ENCODE measurements at places on chromosomes 3 and 15.

DNA sequence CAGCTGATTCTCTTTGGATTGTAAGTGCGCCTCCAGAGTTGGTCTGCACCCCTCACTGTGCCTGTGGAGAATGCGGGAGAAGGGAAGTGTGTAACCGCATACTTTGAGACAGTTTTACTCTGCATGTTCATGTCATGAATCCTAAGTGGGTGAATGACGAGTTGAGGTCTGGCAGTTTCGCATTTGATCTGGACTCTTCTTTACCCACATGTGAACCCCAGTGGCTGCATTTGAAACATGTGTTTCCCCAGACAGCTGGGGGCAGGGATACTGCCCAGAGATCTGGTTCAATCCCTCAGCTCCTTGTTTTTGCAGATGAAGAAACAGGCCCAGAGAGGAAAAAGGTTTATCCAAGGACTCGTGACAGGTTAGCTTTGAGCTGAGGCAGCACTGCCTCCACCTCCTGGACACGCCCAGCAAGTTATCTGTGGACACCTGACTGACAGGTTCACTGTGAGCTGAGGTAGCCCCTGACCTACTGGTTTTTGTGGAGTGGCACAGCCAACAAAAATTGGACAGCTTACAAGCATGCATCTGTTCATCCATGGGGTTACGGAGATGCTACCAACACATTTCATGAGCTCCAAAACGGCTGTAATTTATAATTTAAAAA is 207.3 kb downstream of the XXYLT1 start:
- no peak for DNase-seq

- DNase-seq = no peak
These were observed 531.2 kb upstream of the SEMA6D start for GRCh38 chr15:47186075-47186474.

GRCh38 chr3:177278016-177278415 is 80.7 kb upstream of the TBL1XR1 start:
- DNase-seq = no peak

- no peak for DNase-seq
These were observed 27.4 kb upstream of the FURIN start for GRCh38 chr15:90840954-90841353.

DNA sequence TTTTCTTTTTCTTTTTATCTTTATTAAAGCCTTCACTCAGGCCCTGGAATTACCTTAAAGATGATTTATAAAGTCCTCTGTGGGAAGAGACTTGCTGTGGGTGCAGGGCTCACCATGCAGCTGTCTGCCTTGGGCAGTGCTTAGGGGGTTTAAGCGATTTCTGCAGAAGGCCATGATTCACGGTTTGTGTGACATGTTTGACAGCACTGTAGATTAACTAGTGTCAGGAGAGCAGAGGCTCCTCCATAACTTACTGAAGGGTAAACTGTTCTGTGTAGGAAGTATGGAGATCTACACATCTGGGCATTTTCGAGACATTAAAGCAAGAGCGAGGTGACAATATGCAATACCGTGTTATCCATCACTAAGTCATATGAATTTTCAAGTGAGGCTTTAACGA is 137.7 kb downstream of the LRIG1 start:
- no peak for DNase-seq

DNA sequence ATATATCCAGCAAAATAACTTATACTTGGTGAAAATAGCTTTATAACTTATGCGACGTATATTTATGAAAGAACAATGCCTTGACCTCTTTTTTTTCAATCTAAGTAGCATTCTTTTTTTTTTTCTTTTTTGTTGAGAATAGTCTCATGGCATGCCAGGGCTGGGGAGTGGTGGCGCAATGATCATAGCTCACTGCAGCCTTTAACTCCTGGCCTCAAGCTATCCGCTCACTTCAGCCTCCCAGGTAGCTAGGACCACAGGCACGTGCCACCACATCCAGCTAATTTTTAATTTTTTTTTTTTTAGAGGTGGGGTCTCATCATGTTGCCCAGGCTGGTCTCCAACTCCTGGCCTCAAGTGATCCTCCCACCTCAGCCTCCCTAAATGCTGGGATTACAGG is 43.5 kb downstream of the RAB8B start:
- no peak for DNase-seq

DNA sequence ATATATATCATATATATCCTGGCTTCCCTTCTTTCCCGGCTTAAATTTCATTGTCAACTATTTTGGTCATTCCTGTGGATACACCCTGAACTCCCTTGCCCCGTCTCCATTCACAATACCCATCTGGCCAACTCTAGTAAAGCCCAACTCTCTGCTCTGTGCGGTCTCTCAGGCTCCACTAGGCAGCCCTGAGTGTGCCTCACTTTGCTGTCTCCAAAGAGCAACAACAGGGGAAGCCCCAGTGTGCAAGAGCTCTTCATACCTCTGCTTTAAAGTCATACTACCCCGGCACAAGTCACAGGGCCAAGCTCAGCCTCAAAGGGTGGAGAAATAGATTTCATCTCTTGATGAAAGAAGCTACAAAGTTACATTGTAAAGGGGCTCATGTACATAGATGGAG is 18.9 kb upstream of the FEM1B start:
- no peak for DNase-seq

DNA sequence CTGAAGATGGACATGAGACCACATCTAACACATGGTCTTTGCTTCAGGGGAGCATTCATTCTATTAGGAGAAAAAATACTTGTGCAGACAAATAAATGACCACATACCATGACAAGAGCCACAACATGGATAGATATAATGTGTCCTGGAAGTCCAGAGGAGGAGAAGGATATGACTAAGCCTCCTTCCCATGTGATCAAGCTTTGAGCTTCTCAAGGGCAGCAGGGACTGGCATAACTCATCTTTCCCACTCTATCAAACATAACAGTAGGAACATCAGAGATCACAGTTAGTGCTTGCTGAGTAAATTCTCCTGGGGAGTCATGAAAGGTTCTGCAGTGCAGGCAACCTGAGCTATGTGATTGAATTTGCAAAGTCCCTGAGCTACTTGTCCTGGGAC is 86.0 kb upstream of the LPP start:
- peak; percentile 75 for DNase-seq

DNA sequence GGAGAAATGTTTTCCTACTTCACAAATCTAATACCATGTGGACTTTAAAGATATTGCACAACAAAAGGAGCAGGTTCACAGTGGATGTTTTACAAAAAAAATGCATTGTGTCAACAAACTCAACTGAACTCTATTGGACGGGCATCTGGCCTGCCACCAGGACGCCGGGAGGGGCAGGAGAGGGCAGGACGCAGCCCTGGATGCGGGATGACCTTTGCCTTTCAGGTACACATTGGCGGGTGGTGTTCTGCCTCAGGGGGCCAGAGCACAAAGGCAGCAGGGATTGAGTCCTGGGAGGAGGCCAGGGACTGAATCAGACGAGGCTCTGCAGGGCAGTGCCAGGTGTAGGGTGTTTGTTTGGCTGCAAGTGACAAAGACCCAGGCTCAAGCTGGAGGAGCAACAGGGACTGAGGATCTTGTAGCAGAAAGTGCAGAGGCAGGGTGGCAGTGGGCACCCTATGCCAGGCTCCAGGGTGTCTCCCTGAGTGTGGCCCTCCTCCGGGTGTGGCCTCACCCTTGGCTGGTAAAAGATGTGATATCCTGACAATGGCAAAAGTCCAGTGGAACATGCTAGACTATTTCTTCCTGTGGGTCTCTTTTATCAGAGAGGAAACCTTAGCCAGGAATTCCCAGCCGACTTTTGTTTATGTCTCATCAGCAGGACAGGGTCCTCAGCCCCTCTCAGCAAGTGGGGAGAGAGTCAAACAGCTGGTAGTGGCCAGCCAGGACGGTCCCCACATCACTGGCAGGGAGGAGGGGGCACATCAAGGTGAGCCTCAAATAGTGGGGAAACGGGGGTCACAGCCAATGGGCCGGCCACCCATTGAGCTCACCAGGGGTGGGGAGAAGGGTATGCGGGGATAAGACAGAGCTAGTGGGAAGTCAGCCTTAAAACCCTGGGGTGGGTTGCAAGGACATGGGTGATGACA is 29.7 kb upstream of the KLF13 start:
- no peak for DNase-seq

- DNase-seq = no peak
These were observed 529.2 kb downstream of the EPHB1 start for GRCh38 chr3:135324301-135324700.

DNA sequence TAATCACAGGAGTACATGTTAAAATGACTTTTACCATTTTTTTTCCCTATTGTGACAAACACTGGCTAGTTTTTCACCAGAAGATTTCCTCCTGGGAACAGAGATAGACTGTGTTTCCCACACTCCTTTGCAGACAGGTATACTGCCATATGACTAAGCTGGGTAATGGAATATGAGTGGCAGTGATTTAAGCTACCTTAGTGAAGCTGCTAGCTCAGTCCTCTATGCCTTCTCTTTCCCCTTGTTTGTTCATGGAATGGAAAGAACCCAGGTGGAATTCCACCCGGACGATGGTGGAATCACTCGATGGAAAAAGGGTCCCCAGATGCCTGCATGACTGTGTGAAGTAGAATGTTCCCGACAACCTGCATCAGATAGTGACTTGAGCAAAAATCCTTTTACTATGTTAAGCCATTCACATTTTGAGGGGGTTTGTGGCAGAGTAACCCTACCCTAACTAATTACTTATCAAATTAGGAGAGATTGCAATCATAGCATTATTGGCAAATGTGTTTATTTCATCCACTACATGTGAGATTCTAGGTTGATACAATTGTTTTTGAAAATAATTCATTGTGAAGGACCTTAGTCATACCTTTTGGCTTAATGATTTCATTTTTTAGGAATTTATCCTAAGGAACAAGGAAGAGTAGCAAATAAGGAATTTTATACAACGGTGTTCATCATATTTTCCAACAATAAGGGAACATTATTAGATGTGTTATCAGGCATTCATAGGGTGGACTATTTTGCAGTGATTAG is 16.5 kb downstream of the THSD4 start:
- no peak for DNase-seq

DNA sequence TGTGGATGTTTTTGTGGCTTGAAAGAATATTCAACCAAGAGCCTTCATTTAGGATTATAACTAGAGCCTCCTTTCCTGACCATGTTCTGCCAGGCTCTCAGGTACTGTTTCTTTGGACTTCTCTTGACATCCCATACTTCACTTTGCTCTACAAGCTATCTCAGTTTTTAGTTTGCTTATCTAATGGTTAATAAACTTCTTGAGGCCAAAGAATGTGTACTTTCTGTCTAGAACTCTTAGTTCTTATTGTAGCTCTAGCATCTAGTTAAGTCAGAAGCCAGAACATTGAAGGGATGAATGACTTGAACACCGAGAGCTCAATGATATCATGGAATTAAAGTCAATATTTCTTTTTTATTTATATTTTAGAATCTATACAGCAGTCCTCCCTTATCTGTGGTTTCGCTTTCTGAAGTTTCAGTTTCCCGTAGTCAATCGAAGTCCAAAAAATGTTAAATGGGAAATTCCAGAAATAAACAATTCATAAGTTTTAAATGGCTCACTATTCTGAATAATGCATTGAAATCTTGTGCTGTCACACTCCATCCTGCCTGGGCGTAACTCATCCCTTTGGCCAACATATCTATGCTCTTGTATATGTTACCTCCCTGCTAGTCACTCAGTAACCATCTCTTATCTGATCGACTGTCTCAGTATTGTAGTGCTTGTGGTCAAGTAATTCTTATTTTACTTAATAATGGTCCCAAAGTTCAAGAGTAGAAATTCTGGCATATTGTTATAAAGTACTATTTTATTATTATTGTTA is 368.6 kb upstream of the RBMS3 start:
- DNase-seq = no peak

- no peak for DNase-seq
These were observed 42.2 kb upstream of the ZBTB38 start for GRCh38 chr3:141326123-141326522.

- DNase-seq = peak; percentile 82
These were observed 45.5 kb downstream of the PHLDB2 start for GRCh38 chr3:111904376-111905241.

DNA sequence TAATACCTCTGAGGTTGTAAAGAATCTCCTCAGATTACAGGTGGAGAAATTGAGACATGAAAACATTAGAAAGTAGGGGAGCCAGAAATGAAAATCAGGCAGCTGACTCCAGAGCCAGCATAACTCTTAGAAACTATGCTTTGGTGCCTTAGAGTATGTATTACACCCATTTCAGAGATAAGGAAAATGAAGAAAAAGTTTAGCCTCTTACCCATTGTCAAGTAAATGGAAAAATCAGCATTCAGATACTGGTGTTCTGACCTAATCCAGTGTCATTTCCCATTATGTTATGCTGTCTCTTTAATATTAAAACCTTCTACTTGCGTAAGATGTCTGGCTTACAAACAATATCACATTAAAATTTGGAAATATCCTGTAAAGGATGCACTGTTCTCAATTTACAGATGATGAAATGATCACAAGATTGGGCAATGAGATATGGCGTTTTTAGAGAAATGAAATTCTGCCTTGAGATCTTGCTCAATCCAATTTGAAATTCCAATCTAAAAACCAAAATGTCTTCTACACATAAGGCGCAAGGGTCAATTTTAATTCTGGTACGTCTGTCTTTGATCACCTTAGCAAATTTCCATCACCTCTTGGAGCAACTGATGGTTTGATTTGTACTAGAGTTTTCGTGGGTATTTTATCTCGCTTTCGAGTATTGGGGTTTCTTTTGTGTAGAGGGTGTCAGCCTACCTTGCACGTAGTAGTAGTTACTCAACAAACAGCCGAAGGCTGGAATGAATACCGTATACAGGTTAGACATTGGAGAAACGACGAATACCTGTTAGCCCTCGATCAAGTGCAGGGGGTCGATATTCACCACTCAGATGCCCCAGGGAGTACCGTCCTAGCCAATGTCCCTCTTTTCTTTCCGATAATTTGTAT is 902 bp upstream of the ZCWPW2 start:
- peak; percentile 71 for DNase-seq

- no peak for DNase-seq
These were observed 68.6 kb upstream of the CCDC39 start for GRCh38 chr3:180747805-180748361.

DNA sequence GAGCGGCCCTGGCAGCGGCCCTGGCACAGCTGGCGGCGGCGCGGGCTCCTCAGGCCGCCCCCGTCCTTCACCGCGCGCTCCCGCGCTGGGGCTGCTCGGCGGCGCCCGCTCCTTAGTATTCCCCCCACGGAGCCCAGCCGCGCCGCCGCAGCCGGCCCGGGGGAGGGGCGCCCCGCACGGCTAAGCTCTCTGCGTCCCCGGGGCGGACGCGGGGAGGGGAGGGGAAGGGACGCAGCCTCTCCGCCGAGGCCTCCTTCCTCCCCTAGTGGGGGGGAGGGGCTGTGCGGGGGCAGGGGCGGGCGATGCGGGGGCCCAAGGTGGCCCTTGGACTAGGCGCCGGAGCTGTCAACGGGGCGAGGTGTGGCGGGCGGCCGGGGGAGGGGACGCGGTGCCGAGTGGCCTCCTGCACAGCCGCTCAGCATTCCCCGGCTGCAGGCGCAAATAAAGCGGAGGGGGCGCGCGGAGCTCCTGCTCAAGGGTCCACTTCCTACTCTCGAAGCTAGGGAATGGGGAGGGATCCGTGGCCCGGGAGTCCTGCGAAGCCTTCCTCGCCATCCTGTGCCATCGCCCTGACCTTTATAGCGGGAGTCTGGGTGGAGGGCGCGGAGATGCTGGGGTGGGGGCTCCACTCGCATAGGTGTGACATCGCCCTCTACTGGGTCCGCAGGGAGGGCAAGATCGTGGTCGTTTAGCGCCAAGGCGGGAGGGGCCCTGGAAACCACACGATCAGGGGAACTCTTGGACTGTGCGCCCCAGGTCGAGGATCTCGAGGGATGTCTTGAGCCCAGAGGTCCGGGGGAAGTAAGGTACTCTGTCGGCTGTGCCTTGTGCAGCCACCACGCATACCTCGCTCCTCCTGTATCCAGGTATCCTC is 22.2 kb downstream of the EPHB3 start:
- DNase-seq = no peak

All from stromal cell of bone marrow (primary cell).